ENCODE measurements at places on chromosomes 2 and 18.
A peak's percentile ranks its signal among the peaks of the same experiment; 100 is the strongest.

GRCh38 chr2:134845028-134845427 lies 6.6 kb downstream of the ACMSD start:
- DNase-seq = no peak

- no peak for DNase-seq
Observed at GRCh38 chr2:68732036-68732932, 2.3 kb upstream of the ARHGAP25 start.

DNA sequence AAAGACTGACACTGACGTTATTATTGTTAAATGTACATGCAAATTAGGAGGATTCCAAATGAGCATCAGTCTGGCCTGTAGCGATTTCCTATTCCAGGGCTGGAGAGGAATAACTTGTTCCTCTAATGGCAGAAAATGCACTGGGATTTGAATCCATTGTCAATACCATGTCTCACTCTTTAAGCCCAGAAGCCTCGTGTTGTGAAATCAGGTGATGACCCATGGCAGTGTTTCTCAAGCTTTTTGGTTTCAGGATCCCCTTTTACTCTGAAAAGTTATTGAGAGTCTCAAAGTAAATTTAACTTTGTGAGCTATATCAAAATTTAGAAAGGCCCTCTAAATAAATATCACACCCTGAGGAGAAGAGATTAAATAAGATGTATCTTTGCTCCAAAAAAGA lies 279.2 kb downstream of the GALR1 start:
- DNase-seq = no peak

DNA sequence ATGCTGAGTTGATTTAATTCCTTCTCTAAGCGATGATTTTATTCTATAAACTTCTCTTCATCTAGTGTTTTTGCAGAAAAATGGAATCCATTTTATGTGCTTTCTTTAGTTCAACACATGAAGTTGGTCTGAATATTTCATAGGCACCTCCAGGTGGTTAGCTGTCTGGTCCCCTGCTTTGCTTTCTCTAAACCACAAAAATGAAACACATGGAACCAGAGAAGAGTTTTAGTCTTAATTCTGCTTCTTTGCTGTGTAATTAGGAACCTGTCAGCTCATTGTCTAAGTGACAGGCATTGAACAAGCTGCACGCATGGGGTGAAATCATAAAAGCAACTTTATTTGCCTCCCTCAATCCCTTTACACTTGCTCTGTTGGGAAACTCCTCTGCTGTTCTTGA lies 150.4 kb downstream of the PIK3C3 start:
- DNase-seq = no peak

GRCh38 chr2:42117923-42118753 lies 51.0 kb upstream of the EML4 start:
- no peak for DNase-seq

DNA sequence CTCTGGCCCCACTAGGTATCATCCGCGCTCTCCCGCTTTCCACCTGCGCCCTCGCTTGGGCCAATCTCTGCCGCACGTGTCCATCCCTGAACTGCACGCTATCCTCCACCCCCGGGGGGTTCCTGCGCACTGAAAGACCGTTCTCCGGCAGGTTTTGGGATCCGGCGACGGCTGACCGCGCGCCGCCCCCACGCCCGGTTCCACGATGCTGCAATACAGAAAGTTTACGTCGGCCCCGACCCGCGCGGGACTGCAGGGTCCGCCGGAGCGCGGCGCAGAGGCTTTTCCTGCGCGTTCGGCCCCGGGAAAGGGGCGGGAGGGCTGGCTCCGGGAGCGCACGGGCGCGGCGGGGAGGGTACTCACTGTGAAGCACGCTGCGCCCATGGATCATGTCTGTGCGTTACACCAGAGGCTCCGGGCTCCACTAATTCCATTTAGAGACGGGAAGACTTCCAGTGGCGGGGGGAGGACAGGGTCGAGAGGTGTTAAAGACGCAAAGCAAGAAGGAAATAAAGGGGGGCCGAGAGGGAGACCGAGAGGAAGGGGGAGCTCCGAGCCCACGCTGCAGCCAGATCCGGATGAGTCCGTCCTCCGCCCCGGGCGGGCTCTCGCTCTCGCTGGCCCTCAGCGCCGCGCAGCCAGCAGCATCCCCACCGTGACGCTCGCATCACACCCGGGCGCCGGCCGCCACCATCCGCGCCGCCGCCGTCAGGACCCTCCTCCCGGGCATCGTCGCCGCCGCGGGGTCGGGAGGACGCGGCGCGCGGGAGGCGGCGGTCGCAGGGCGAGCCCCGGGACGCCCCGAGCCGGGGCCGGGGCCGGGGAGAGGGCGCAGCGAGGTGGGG lies 664 bp downstream of the NETO1 start:
- DNase-seq = no peak

DNA sequence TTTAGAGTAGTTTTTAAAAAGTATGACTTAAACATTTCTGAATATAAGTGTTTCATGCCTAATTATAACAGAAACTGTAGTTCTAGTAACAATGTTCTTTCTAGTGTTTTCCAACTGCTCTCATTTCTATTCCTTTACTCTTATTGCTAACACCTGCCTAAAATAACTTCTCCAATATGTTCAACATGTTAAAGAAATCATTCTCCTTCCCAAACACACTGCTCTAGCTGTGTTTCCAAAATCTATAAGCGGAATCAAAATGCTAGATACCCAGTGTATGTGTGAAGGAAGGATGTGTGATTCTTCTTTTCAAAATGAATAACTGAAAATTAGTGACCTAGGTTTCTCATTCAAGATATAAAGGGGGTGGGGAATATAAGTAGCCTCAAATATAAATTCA lies 89.1 kb downstream of the ATAD2B start:
- no peak for DNase-seq

GRCh38 chr18:32450874-32451273 lies 19.8 kb downstream of the GAREM1 start:
- DNase-seq = no peak

DNA sequence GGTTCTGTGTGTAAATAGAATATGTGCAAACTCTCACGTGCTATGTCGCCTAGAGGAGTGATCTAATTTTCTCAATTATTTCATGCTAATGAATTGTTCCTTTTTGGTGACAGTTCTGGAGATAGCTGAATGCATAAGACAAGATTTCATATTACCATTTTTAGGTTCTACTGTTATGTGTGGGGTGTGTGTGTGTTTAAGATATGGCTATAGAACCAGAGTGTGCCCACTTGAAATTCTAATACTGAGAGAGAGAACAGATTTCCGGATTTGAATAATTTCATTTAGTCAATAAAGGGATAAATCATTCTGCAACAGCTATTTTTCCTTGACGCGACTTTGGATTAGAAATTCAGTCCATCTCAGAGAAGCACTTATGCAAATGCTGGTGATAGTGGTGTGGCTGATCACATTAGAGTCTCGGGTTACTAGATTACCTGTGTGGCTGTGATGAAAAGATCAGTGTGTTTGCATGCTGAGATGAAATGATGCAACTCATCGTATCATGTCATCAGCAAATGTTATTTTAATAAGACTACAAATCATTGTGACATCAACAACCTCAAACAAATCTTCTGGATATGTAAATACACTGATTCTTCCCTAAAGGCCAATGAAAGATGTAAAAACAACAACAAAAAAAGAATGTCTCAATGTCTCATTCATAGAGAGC lies 415.9 kb downstream of the EPHA4 start:
- DNase-seq = no peak

GRCh38 chr2:100907832-100908231 lies 87.9 kb downstream of the NPAS2 start:
- no peak for DNase-seq

- no peak for DNase-seq
Observed at GRCh38 chr2:158922601-158923000, 45.8 kb upstream of the TANC1 start.

DNA sequence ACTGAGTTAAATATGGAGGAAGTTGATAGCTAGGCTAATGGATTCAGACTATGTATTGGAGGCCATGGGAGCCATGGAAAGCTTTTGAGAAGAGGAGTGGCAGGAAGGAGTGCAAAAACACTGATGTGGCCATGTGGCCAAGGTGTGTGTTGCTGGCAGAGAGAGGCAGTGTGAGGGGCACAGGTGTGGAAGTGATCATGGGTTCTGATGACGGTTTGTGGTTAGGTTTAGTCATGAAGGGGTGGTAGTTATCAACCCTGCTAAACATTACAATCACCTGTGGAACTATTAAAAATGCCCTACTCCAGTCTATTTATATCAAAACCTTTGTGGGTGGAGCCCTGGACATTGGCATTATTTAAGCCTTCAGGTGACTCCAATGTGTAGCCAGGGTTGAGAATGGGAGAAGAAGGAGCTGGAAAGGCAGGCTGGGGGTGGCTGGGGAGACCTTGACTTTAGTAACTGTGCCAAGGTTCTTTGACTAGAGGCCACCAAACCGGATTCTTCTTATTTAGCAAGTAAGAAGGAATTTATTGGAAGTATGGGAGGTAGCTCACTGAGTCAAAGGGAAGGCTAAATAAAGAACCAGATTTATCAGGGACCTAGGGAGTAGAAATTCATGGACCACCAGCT lies 13.5 kb downstream of the GPR39 start:
- no peak for DNase-seq

GRCh38 chr2:16103614-16104314 lies 163.4 kb downstream of the MYCN start:
- DNase-seq = no peak

DNA sequence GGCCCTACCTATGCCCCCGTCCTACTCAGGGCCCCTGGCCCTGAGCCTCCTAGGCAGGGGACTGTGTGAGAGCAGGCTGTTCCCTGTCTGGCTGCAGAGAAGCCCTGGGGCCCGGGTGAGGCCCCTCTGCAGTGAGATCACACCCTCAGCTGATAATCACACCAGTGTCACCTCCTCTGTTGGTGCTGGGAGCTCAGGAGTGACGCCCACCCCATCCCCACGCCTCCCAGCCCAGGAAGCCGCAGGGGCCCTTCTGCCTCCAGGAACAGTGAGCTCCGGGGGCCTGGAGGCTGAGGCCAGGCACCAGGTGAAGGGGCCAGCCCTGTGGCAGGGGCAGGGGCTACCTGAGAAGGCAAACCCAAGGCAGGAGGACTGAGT lies 20.0 kb downstream of the KCNIP3 start:
- no peak for DNase-seq

- no peak for DNase-seq
Observed at GRCh38 chr2:150047620-150048222, 439.7 kb downstream of the RND3 start.

DNA sequence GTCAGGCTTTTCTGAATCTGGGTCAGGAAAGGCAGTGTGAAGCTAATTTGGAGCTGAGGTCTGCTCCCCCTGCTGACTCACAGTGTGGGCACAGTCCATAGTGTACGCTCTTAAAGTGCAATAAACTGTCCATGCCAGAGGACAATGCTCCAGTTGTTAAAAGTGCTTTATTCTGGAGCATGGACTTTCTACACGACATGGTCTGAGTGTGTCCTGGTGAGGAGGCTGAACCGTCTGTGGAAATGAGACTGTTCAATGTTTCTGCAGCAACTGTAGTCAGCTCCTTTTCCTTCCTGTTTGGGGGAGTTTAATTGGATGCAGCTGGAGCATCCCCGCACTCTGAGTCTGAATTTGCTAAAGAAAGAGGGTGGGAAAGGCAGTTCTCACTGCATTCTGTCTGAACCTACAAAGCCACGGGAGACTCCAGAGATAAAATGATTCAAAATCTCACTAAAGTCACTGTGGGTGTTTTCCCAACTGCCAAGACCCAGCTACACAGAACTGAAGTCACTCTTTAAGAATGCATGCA lies 110.2 kb upstream of the TRIB2 start:
- peak; percentile 20 for DNase-seq

GRCh38 chr18:9852266-9853081 lies 33.3 kb upstream of the TXNDC2 start:
- no peak for DNase-seq

DNA sequence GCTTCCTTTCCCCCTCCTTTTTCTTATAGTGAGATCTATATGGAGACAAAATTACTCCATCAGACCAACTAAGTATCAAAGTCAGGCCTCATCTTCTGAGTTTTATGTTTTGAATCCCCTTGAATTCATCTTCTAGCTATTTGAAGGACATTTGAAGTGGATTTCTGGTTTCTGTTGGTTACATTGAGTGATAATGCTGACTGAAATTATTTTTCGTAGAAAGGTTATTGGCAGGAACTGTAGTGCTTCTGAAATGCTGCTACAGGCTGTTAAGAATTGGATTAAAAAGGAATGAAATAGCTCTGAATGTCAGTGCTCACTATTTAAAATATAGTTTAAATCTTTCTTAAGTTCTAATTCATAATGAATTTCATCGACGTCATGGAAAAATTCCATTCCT lies 361.0 kb upstream of the TMEFF2 start:
- DNase-seq = no peak

- DNase-seq = no peak
Observed at GRCh38 chr18:7746106-7746505, 179.0 kb downstream of the PTPRM start.

Data from amniotic stem cell (primary cell).